Liver (tissue), 10 donors: ENCODE measurements at places on chromosomes 2 and 18.

DNA sequence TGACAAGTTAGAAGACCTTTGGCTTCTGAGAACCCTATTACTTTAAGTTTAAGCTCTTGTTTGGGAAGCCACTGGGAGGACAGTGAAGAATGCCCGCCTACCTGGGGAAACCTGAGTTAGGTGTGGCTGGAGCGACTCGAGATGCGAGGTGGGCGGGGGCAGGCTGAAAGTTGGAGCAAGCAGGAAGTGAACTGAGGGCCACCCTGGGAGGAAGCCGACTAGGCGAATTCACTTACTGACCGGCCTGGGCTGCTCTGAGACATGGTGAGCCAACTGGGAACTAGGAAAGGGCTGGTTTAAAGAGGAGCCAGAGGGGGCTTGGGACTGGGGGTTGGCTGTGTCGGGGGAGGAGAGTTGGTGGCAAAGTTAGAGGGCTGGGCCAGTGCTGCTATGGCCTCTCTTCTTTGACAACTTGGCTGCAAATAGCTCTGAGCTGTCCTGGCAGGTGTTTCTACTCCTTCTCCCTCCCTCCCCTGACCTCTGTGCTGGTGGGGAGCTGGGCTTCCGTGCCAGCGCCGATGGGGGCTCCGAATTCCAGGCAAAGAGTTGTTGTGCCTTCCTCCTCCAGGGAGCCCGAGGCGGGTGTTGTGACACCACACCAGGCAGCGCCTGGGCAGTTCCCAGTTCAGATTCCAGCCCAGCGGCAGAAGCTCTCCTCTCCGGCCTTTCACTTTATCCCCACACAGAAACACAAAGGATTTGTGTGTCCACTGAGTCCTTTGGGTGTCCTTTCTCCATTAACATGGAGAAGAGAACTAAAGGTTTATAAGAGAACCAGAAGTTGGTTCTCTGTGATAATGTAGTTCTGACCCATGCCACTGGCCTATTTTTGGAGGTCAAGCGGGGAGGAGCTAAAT is at the start of gene VAMP8:
Gene VAMP8 (plus strand): TSS at position 201 of the 857 bp plus-strand sequence. CDS start 61 bp downstream, at position 262.
- peak; percentile 61 for DNase-seq

DNA sequence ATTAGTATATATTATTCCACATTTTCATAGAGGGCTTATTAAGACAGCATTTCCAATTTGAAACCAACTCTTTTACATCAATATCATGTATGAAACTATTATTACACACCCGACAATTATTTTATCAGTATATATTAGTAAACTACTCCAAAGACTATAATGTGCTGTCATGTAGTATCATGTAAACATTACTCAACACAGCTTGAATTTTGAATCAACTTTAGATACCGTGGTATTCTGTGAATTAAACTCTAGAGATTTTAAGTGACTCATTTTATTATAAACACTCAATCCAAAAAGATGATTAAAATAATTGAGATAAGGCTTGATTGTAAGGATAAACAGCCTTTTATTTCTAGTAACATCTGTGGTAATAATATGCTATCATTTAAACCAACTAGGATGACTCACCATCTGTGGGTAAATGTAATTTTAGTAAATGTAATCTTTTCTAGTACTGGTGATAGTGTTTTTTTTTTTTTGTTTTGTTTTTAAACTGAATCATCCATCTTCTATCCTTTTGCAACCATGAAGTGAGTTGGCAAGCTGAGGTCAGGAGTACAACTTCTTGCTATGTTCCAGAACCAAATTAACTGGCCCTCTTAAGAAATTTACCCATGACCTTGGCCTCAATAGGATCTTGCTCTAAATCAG is 144.3 kb upstream of the SMAD7 start:
- no peak for DNase-seq

- no peak for DNase-seq
Observed at GRCh38 chr2:240921995-240922244, 15.8 kb downstream of the CROCC2 start.

- DNase-seq: peak; percentile 74
Observed at GRCh38 chr2:197310271-197310985, at the start of gene ANKRD44. Gene ANKRD44 (minus strand): TSS chr2:197310780. CDS start chr2:197310604, 176 bp downstream.

DNA sequence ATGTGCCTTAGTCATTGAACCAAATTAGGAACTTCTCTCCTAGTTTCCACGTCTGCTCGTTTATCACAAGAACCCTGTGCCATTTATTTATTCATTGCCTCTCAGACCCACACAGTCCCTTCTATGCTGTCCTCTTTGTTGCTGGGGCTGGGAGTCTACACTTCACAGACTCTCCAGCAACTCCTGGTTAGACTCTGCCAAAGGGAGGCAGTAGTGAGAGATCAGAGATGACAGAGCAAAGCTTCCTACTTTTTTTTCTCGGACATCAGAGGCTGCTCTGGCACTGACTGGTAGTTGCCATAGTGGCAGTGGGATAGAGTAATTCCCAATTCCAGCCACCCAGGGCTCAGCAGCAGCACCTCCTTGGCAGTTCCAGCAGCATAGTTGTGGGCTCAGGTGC is 277.5 kb downstream of the BCL11A start:
- no peak for DNase-seq

DNA sequence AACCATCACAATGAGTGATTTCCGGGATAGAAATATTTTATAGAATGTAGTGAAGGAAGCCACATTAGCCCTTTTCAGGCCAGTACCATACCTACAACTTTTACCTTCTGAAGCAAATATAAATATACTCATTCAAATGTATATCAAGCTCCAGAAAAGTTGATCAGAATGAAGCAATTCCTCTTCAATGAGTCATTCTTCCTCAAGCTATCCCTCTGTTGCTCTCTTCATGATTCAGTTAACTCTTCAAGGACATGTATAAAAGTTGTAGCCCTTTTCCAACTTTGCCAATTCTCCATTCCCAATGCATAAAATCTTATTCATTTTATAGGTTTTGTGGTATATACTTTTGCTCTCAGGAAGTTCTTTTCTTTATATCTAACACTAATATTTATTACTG is 242.1 kb upstream of the RGPD4 start:
- no peak for DNase-seq

GRCh38 chr2:189851174-189851826 is 67.0 kb downstream of the PMS1 start:
- DNase-seq: no peak

- DNase-seq: no peak
Observed at GRCh38 chr18:78739882-78740677, 239.5 kb upstream of the SALL3 start.

GRCh38 chr2:54572636-54573536 is 116.8 kb downstream of the SPTBN1 start:
- no peak for DNase-seq

- DNase-seq: no peak
Observed at GRCh38 chr2:45919160-45919650, 267.7 kb downstream of the PRKCE start.

DNA sequence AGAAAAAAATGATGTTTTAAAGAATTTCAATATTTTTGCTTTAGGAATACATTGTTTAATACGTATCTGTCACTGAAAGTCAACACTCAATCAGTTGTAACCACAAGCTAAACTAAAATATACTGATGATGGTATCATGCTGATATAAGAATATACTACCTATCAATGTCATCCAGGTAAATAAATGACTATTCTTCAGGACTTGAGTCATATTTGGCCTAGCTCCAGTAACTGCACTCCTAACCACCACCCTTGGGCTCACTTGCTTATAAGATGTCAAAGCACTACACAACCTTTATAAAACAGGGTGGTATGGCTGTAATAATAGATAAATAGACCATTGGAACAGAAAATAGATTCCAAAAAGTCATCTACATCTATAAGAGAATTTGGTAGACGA is 48.8 kb downstream of the RND3 start:
- no peak for DNase-seq

DNA sequence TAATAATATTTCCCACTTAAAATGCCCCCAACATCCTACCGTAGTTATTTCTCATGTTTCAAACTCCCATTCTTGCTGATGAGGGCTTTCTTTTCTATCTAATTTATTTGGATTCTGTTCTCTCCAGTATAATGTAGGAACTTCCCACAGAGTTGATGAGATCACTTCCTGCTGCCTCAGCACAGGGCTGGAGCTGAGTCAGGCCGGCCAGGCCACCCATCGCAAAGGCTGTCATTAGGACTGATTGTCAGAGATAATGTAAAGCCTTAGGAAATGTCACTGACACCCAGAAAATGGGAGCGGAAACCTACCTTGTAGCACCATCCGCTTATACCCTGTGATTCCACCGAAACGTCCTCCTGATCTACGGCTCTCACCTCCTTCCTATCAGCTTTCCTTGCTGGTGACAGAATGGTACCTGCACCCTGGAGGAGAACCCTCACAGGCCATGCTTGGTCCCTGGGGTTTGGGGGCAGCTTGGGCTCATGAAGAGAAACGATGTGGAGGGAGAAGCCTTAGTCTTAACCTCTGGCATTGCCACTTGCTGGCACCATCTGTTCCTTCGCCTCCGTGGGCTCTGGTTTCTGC is 672.8 kb upstream of the ID2 start:
- no peak for DNase-seq

DNA sequence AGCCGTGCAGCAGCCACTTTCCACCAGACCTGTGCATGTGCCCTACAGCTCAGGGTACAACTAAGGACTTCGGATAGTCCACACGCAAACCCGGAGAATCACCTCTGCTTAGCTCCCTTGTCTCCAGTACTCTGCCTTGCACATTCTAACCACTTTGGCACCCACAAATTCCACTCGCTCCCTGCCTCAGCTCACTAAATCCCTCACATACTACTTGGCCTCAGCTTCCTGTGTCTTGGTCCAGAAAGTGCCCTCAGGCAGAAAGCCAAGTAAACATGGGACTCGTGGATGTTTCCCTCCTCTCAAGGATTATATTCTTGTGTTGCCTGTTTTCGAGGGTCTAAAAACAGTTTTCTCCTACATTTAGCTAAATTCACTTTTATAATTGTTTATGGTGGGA is 157.8 kb upstream of the DAPL1 start:
- DNase-seq: no peak

- no peak for DNase-seq
Observed at GRCh38 chr2:23523373-23524260, 138.6 kb downstream of the KLHL29 start.

- DNase-seq: no peak
Observed at GRCh38 chr2:240132651-240132980, 3.5 kb downstream of the COPS9 start.

DNA sequence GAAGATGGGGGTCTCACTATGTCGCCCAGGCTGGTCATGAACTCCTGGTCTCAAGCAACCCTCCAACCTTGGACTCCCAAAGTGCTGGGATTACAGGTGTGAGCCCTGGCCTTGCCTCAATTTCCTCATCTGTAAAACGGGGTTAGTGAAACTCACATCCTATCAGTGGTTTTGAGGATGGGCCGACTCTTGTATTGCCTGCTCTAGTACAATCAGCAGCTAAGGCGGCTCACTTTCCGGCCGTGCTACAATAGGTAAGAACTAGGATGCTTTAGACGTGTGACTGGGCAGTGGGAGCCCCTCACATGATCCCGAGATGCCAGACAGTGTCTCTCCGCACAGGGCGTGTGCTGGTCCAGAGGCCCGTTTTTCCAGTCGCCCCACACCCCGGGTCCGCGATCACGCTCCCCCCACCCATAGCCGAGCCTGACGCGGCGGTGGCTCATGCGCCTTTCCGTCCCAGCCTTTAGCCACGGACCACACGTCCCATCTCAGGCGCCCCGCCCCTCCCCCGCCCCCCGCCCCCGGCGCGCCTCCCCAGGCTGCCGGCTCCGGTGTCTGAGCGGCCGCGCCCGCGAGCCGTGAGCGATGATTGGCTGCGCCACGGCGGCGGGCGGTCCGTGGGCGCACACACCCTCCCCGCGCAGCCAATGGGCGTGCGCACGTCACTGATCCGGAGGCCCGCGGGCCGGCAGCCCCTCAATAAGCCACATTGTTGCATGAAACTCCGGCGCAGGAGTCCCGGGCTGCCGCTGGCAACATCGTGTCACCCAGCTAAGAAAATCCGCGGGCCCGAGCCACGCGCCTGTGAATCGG is at the start of gene HK2:
Gene HK2 (plus strand): TSS at position 710 of the 816 bp plus-strand sequence. CDS start 454 bp downstream, outside the sequence.
- peak; percentile 72 for DNase-seq

- DNase-seq: no peak
Observed at GRCh38 chr2:237324405-237324831, 89.5 kb downstream of the COL6A3 start.
